GM19239 (cell line): ENCODE measurements at places on chromosomes 5 and 9.

GRCh38 chr9:69496846-69497450, 171.9 kb downstream of the ENTREP1 start:
- no peak for DNase-seq

GRCh38 chr9:79973627-79974026, 401.9 kb downstream of the TLE4 start:
- no peak for DNase-seq

- DNase-seq: no peak
Observed at GRCh38 chr9:32625320-32625719, 10.1 kb downstream of the TAF1L start.

GRCh38 chr9:18824095-18824666, 208.8 kb downstream of the SAXO1 start:
- DNase-seq: no peak

- peak; percentile 24 for DNase-seq
Observed at GRCh38 chr9:34957492-34958410, at the start of gene PHF24. TSS of gene PHF24 (plus strand) at chr9:34958285. CDS start at chr9:34971299, 13,014 bp downstream.

GRCh38 chr5:58188262-58188651, 271.6 kb downstream of the PLK2 start:
- DNase-seq: no peak

- DNase-seq: no peak
Observed at GRCh38 chr5:16654647-16655334, 38.0 kb upstream of the RETREG1 start.

DNA sequence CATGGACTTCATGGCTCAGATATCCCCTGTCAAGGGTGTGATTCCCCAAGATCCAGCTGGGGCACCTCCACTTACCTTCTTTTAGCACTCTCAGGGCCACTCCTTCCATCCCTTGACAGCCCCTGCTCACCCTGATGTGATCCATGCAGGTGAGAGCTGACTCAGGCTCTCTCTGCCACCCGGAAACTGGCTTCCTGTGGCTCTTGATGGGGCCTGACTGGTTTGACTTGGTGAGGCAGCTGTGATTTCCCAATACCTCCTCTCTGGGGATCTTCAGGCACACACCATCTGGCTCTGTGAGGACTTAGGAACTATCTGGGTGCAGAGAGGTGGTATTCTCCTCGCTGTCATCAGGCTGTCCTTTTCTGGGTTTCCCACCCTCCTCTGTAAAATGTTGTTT, 7.9 kb upstream of the FAT2 start:
- DNase-seq: no peak

DNA sequence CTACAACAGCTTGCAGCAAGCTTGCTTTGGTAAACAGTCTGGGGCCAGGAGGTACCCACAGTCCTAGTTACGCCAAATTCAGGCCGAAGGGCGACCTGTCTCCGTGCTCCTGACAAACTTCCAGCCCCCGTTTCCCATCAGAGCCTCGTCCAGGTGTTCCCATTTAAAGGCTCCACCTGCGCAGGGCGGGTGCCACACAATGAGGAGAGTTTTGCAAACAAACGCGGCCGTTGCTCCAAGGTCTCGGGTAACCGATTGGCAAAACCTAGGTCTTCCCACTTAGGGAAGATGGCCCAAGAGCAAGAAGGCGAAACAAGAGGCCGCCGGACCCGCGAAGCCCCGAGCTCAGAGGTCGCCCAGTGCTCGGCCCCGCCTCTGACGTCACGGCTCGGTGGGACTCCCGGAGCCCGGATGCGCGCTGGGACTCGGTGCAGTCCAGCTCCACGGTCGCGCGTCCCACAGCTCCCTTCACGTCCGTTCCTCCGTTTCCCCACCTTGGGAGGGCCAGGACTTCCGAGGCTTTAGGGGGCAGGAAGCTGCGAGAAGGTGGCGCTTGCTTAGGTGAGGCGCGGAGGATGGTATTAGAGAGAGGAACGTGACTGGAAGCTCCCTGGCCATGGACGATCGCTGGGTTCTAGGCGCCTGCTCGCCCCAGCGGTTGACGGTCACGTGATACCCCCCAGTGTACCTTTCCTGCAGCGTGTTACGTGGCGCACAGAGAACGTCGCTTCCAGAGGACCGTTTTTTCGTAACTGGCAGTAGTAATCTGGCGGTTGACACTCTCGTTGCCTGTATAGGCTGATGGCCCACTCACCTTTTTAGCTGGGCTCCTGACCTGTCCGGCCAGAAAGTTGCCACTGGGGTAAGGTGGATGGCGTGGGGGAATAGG, 41.8 kb upstream of the KDM4C start:
- peak; percentile 33 for DNase-seq

DNA sequence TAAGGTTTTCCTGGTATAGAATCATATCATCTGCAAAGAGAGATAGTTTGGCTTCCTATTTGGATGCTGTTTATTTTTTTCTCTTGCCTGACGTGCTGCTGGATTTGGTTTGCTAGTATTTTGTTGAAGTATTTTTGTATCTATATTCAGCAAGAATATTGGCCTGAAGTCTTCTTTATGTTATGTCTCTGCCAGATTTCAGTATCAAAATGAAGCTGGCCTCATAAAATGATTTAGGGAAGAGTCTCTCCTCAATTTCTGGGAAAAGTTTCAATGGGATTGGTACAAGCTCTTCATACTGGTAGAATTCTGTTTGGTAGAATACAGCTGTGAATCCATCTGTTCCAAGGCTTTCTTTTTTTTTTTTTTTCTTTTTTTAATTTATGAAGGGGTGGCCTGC, 799.0 kb upstream of the TYRP1 start:
- no peak for DNase-seq

DNA sequence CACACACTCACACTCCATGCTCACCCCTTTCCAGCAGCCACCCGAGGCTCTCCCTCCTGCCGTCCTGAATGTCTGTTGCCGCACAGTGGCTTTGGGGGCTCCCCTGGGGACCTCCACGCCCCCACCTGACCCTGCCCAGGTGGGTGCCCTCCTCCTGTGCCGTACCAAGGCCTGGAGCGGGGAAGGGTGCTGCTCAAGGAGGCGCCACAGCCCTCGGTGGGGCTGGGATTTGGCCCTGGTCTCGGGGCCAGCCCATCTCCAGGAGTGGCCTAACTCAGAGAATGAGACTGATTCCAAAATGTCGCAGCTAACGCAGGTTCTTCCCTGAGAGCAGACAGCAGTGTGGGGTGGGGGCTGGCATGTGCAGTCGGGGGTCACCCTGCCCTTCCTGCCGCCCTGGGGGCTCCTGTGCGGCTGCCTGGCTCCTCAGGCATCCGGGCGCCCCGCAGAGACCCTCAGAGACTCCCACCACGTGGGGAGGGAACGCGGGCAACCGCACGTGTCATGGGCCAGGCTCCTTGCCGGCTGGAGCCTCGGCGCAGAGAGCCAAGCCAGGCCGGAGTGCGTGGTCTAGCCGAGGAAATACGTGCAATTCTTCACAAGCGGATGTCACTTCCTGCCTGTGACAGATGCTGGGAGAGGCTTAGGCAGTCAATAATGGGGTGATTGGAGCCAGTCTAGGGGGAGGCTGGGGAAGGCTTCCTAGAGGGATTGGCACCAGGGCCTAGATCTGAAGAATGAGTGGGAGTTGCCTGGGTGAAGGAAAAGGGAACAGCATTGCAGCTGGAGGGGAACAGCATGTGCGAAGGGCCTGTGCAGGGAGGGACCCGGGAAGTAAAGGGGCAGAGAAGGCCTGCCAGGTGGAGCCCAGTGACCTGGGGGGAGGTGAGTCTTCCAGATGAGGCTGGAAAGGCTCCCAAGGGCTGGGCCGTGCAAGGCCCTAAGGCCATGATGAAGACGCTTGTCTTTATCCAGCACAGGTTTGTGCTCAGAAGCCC, 44.1 kb downstream of the C9orf50 start:
- no peak for DNase-seq

DNA sequence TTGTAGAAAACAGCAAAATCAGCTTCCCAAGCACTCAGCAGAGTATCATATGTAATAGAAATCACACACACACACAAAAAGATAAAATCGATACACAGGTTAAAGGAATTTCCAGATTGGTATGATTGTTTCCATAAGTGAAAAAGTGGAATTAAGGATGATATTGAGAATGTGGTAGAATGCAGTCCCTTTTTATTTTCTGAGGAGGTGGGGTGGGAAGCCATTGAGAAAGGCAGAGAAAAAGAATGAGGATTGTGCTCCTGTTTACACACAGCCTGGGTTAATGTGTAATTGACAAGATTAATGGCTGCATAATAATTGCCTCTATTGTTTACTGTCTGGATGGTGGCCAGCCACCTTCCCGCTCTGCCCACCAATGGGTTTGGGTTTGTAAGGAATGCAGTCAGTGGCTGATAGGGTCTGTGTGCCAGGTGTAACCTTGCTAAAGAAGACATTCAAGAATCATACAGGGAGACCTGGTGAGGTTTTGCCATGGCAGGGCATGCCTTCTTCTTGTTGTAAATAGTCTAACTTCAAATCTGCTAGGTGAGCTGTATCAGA, 177.2 kb upstream of the MAP3K1 start:
- DNase-seq: no peak

GRCh38 chr9:33408087-33408486, 5.7 kb upstream of the AQP7 start:
- DNase-seq: no peak

DNA sequence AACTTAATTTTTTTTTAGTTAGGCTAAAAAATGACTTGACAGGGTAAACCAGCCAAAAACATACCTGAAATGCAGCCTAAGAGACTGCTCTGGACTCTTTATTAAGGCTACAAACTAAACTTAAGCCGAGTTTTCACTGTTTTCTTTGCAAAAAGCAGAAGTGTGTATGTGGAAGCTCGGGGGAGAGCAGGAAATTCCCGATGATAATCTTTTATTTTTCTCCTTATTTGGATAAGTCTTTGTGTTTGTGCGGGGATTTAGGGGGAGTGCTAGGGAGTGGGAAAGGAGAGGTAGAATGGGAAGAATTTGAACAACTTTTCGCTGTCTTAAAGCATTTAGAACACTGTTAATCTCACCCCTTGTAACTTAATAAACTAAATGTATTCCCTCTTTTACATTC, 30.7 kb upstream of the GPR21 start:
- no peak for DNase-seq

DNA sequence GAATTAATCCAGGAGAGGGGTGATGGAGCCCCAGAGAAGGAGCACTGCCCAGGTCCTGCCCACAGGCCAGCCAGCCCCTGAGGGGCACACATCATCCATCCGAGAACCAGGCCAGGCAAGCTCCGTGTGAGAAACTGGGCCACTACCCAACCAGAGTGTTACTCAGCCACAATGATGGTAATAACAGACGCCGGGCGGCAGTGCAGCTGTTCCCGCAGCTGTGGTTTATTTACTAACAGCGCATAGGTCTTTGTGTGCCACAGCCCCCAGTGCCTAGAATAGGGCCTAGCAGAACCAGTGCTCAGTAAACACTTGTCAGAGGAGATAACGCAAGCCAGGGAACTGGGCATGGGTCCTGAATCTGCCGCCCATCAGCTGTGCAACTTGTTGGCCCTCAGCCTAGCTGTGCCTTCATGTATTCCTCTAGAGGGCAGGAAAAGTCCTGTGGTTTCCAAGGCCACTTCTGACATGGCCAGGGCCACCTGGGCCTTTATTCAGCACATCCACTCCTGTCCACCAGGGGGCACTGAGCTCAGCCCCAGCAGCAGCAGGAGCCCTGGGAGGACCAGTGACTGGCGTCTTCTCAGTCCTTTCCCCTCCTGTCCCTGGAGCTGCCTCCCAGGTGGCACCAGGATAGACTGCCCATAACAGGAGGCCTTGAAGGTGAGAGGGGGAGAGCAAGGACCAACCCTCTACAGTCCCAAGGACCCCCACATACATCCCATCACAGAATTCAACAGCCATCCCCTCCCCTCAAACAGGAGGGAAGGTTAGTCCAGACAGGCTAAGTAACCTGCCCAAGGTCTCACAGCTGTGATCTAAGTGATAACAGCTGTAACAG, 2.1 kb downstream of the MXD3 start:
- no peak for DNase-seq

DNA sequence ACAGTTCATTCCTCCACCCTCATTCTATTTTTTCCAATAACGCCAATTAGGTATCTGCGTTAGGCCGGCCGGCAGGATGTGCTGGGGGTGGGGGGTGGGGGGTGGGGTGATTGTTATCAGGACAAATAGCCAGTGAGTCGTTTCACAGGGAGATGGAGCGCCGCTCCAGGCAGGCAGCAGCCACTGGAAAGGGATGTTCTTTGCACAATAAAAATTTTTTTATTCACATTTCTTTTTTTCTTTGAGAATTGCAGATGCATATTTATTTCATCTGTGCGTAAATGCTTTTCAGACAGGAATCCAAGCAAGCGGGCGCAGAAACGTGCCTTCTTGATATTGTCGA, 4.1 kb downstream of the LMX1B start:
- DNase-seq: no peak

- DNase-seq: no peak
Observed at GRCh38 chr5:132003170-132003744, 8.2 kb downstream of the ACSL6 start.

GRCh38 chr9:137212520-137212919, 7.0 kb downstream of the NDOR1 start:
- no peak for DNase-seq

- no peak for DNase-seq
Observed at GRCh38 chr9:105171076-105171475, 73.4 kb upstream of the SLC44A1 start.

- no peak for DNase-seq
Observed at GRCh38 chr9:72978744-72979143, 25.9 kb upstream of the ALDH1A1 start.

GRCh38 chr5:502325-503079, 21.7 kb downstream of the SLC9A3 start:
- DNase-seq: no peak

GRCh38 chr5:89520771-89521170, 637.8 kb upstream of the MEF2C start:
- DNase-seq: no peak

- no peak for DNase-seq
Observed at GRCh38 chr5:168085261-168086031, 206.0 kb upstream of the WWC1 start.

GRCh38 chr5:122200450-122200849, 71.1 kb downstream of the ZNF474 start:
- no peak for DNase-seq

- no peak for DNase-seq
Observed at GRCh38 chr5:69368458-69369339, 621 bp downstream of the AK6 start.

DNA sequence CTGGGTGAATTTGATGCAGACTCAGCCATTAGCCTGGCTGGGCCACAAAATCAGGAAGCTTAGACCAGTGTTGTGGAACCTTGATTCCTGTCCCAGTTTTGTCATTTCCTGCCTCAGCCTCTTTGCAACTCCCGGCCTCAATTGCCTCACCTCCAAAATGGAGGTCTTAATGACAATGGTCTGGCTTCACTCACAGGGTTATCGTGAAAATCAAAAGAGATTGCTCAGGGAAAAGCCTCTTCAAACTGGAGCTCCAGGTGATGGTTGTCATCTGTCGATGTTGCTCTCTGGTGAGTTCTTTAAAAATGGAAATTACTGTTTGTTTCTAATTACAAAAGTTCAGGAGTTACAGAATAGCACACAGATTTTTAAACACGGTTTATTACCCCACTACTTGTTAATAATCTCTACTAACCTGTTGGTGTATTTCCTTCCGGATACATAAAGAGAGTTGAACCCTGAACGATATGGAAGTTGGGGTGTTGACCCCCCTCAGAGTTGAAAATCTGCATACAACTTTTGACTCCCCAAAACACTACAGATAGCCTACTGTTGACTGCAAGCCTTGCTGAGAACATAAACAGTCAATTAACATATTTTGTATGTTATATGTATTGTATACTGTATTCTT, 109.9 kb upstream of the CPEB4 start:
- DNase-seq: no peak
